Amygdala (tissue), 56 donors: ENCODE measurements at places on chromosomes 2 and 18.

GRCh38 chr2:207516206-207516605, 13.6 kb upstream of the CREB1 start:
- DNase-seq, result no peak

- no peak for DNase-seq
Measured at GRCh38 chr18:24656050-24656449, 195.6 kb downstream of the HRH4 start.

DNA sequence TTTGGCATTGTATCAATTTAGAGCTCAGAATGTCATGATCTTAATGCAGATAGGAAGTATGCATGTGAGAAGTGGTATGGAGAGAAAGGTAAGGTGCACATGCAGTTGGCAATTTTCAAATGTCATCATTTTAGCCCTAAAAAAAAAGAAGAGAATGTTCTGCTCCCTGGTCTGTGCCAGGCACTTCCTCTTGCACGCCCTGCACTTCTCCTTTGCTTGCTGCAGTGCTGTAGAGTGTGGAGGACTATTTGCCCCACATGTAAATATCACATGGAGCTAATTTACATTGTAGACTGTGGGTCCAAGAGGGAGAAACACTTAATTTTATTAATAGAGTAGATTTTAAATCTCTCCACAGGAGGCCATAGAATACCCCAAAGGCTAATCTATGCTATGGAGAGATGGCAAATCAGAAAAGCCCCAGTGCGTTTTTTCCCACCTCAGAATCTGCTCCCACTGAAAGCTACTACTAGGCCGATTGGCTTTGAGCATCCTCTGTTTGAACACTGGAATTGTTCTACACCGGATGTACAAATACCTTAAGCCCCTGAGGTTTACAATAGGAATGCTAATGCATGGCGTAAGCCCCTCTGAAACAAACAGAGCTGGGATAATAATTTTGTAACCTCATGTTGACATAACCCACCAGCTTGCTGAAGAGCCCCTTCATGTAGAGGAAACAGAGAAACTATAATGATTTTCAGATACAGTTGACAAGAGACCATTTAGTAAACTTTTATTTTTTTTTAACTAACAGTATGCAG, 137.2 kb upstream of the KLHL14 start:
- no peak for DNase-seq

DNA sequence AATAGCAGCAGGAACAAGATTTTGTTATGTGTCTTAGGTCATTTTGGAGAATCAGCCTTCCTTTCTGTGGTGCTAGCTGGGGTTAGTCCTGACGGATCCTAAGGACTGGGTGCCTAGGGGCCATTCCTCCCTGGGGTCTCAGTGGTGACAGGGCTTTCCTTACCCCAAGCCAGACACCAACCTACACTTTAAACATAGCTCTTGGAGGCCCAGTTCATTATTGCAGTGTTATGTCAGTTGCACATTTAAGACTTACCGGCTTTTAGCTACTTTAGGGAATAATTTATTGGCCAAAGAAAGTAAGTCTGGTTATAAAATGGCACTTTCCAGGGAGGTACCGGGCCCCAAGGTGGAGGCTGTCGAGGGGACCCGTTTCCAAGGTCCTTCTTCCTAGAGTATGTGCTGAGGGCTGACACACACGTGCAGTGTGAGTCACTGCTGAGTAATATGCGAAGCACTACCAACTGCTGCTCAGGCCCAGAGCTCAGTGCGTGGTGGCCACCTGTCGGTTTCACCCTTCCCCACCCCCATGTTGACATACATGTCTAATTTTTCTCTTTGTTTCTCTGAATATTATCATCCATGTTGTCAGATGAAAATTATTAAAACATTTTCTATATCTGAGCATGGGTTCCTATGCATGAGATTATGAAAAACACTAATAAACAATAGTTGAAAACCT, 37.0 kb upstream of the GRHL1 start:
- no peak for DNase-seq

GRCh38 chr2:208268156-208268952, 2.3 kb downstream of the PIKFYVE start:
- no peak for DNase-seq

- no peak for DNase-seq
Measured at GRCh38 chr2:202019689-202020450, 13.8 kb upstream of the FZD7 start.

DNA sequence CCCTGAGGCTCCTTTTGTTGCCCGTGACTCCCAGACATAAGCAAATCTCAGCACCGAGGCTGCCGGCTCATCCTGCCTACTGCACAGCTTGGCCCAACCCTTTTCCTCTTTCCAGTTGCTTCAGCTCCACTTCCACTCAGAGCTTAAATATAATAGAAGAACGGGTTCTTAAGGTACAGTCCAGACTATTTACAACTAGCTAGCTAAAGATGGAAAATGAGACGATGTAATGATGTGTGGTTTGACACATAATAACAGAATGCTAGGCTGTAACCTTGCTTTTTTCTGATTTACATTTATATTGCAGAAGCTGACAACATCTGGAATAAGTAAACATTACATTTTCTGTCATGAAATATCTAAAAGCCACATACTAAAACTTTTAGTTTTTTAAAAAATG, 26.9 kb upstream of the ATP9B start:
- no peak for DNase-seq

DNA sequence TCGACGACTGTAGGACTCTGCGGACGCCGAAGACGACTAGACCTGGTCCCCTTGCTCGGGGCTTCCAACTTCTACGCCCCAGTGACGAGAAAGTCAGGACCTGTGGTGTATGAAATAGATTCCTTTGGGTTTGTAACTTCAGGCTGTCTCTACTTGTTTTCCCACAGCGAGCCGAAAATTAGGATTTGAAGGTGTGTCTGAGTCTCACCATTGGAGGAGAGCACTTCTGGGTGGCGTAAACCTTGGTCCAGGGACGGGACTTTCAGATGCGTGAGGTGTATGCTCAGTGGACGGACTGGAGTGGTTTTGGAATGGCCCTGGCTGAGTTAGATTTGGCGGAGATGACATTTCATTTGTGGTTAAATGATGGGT, 1.3 kb downstream of the BIRC6 start:
- DNase-seq, result no peak

GRCh38 chr2:62141142-62141740, 54.7 kb upstream of the B3GNT2 start:
- DNase-seq, result no peak

DNA sequence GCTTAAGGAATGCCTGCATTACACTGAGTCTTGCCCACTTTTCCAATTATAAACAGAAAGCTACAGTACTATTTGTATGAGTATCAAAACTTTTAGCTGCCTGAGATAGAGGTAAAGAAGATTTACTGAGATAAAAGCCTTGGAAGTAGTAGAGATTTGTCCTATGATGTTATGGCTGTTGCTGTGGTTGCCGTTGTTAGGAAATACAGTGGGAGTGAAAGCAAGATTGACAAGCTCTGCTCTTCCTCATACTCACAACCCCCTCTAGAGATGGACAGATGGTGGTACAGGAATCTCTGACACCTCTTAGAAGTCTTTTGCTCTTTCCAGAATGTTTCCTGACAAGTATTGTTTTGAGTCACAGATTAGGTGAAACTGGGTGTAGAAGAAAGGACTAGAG, 242.5 kb downstream of the RPIA start:
- DNase-seq, result no peak

- no peak for DNase-seq
Measured at GRCh38 chr2:215188078-215188477, 49.7 kb upstream of the ABCA12 start.

- DNase-seq, result no peak
Measured at GRCh38 chr2:45913539-45913938, 262.1 kb downstream of the PRKCE start.

DNA sequence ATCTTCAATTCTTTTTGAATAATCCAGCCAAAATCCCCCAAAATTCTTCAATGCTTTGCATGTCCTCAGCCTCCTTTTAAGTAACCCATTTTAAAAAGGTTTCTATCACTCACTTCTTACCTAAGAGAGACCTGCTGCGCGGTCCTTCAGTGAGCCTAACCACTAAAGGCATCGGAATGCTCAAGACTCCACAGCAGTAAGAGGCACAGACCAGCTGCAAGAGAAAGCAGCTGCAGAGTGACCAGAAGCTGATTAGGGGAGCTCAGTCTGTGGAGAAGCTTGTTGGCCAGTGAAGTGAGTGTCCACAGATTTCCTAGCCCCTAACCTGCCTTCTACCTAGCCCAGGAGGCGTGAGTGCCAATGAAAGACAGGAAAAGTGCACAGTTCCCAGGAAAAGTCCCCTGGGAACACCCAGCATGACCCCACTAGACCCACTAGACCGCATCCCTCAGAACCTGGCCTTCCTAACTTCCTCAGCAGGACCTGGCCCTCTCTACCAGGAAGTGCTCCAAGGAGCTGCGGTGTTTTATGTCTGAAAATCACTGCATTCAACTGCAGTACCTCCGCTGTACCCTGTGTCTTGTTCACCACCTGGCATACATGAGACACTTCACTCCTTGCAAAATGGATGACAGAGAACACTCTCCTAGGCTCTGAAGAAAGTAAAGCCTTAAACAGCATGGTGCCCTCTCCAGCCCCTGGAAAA, 10.1 kb downstream of the MBOAT2 start:
- DNase-seq, result no peak

GRCh38 chr2:143312441-143312840, 183.2 kb downstream of the ARHGAP15 start:
- no peak for DNase-seq

- no peak for DNase-seq
Measured at GRCh38 chr18:51398104-51398503, 200.6 kb upstream of the MEX3C start.

GRCh38 chr2:145864501-145864900, 1344.6 kb upstream of the ZEB2 start:
- DNase-seq, result no peak

- DNase-seq, result no peak
Measured at GRCh38 chr18:62521593-62521992, 1.2 kb upstream of the ZCCHC2 start.

DNA sequence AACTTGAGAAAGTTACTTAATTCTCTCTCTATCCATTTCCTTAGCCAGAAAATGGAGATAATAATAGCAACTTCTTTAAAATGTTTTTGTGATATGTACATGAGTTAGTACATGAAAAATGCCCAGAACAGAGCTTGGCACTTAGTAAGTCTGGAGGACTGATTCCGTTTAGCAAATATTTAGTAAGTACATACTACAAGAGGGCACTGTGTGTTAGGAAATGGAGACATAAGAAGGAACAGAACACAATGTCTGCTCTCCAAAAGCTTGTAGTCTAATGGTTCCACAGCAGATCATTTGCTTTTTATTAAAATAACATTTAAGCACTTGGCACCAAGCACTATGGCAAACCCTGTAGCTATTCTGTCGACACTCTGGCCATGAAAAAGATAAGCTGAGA, 47.5 kb upstream of the CDH20 start:
- DNase-seq, result no peak

GRCh38 chr2:107738266-107738665, 88.4 kb upstream of the RGPD4 start:
- no peak for DNase-seq

- no peak for DNase-seq
Measured at GRCh38 chr2:816278-816677, 134.4 kb upstream of the SNTG2 start.

- DNase-seq, result no peak
Measured at GRCh38 chr2:236054125-236054524, 114.1 kb downstream of the GBX2 start.

- DNase-seq, result no peak
Measured at GRCh38 chr2:202780514-202781021, 91.0 kb downstream of the ICA1L start.

DNA sequence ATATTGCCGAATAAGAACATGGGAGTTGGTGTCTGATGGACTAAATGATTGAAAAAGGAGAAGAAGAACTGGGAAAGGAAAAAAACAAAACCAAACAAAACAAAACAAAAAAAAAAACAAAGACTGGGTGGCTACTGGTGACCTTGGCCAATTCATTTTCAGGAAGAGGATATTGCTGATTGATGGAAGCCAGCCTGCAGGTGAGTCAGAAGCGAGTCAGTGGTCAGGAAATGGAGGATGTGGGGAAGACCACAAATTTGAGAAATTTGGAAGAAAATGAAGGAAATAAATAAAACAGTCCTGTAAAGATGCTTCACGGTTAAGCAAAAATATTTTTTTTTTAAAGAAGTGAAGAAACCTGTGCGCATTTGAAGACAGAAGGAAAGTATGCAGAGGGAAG, 296.9 kb downstream of the ZNF521 start:
- DNase-seq, result no peak

DNA sequence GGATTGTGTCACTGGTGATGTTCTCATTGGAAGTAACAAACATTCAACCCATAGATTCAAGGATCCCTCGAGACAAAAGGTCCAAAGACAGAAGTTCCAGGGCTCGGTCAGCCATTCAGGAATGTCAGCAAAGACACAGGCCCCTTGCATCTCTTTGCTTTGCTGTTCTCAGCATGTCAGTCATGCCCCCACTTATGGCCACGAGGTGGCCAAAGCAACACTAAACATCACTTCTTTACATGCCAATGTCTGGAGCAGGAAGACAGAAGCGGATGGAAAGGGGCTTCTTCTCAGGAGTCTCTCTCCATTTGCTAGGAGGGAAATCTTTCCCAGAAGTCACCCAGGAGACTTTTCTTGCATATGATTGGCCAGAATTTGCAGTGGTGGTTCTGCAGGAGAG, 191.6 kb upstream of the SP5 start:
- DNase-seq, result no peak

DNA sequence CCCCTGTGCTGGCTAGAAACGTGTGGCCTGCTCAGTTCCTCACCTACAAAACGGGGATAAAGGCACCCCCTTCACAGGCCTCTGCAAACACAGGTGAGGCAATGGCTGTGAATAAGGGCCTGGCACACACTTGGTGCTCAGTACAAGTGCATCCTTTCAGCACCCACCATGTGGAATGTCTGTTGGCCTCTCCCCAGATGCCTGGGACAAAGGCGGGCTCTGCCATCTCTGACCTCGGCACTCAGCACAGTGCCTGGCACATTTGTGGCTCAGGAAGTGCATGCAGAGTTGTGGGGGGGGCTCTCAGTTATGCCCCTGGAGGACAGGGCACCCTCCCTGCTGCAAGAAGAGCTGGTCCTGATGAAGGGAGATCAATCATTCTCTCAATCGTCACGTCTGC, 224.6 kb upstream of the RAB6C start:
- no peak for DNase-seq

GRCh38 chr2:235086481-235087184, 134.8 kb downstream of the SH3BP4 start:
- DNase-seq, result no peak

DNA sequence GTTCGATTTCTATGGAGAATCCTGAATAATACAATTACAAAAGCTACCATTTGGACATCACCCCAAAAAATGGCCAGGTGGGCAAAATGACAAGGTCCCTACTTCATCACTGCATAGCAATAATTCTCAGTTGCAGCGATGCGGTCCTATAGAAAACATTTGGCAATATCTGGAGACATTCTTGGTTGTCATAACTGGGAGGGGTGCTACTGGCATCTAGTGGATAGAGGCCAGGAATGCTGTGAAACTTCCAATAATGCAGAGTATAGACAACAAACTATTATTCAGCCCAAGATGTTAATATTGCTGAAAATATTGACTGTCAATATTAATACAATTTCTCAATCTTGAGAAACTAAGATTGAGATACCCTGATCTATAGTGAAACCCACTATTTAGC, 637.8 kb upstream of the PKDCC start:
- no peak for DNase-seq
